T-helper 1 cell (primary cell): ENCODE measurements at places on chromosomes 2 and 18.

DNA sequence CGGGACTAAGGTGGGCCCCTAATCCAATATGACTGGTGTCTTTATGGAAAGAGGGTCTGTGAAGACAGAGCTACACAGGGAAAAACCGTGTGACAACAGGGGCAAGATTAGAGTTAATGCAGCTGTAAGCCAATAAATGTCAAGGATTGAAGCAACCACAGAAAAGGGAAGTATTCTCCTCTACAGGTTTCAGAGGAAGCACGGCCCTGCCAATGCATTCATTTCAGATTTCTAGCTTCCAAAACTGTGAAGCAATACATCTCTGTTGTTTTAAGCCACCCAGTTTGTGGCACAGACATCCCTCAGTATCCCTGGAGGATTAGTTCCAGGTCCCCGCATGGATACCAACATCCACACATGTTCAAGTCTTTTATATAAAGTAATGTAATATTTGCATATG is 48.8 kb downstream of the SPP2 start:
- no peak for DNase-seq

GRCh38 chr2:170244555-170244954 is 66.6 kb downstream of the MYO3B start:
- DNase-seq: no peak

DNA sequence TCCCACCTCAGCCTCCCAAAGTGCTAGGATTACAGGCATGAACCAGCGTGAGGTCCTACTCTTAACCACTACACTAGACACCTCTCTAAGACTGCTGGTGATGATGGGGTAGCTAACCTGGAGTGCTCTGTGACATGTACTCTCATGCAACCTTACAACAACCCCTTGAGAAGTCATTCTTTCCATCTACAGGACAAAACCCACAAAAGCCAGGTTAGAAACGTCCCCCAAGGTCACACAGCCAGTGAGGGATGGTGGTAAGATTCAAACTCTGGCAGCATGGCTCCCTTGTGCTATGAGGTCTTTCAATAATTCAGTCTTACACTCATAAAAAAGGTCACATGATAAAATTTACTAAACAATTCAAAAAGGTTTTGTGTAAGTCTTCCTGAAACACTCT is 94.8 kb upstream of the SERTAD2 start:
- no peak for DNase-seq

DNA sequence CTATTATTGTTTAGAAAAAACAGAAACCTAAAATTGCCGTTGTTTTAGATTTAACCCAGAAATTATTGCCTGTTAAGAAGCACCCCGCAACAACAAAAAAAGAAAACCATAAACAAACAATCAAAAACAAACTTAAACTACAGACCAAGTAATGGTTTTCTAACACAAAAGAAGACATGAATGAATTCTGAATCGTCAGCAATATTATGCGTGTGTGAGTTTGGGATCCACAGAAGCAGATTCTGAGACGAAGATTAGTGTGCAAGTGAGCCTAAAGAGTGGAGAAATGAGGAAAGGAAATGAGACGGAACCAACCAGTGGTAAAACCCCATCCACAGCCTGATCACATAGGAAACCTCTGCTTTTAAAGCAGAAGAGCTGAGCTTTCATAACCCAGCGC is 1514.9 kb upstream of the PIK3C3 start:
- no peak for DNase-seq

GRCh38 chr2:223856021-223856420 is 18.6 kb upstream of the AP1S3 start:
- DNase-seq: no peak
